ENCODE measurements at places on chromosomes 7 and 10.

DNA sequence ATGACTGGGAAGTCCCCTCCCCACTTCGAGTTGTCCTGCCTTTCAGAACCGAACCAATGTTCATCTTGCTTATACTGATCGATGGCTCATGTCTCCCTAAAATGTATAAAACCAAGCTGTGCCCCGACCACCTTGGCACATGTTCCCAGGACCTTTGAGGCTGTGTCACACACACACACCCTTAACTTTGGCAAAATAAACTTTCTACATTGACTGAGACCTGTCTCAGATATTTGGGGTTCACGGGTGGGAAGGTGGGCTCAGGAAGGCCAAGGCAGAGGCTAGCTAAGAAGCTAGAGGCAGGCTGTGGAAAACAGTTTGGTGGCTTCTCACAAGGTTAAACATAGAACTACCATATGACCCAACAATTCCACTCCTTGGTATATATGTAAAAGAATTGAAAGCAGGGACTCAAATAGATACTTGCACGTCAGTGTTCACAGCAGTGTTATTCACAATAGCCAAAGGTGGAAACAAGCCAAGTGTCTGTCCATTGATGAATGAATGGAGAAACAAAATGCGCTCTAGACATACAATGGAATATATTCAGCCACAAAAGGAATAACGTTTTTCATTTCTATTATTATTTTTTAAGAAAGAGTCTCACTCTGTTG lies 15.4 kb downstream of the PRF1 start:
- DNase-seq: no peak

- DNase-seq: no peak
Measured at GRCh38 chr7:80873140-80873539, 45.7 kb downstream of the SEMA3C start.

- DNase-seq: no peak
Measured at GRCh38 chr7:884191-885003, 8.0 kb downstream of the GET4 start.

- DNase-seq: no peak
Measured at GRCh38 chr7:38817526-38817925, 91.5 kb downstream of the VPS41 start.

- no peak for DNase-seq
Measured at GRCh38 chr7:14233076-14233867, 243.8 kb upstream of the ETV1 start.

Data from AG09309 (cell line).